ENCODE measurements at places on chromosomes 13 and 19.

- no peak for DNase-seq
Observed at GRCh38 chr19:13022111-13022858, 27.0 kb downstream of the NFIX start.

- DNase-seq, result no peak
Observed at GRCh38 chr19:50705422-50706019, 14.1 kb downstream of the SHANK1 start.

- DNase-seq, result no peak
Observed at GRCh38 chr13:100203696-100204367, 114.9 kb downstream of the PCCA start.

- no peak for DNase-seq
Observed at GRCh38 chr13:71851498-71852409, 15.2 kb downstream of the DACH1 start.

DNA sequence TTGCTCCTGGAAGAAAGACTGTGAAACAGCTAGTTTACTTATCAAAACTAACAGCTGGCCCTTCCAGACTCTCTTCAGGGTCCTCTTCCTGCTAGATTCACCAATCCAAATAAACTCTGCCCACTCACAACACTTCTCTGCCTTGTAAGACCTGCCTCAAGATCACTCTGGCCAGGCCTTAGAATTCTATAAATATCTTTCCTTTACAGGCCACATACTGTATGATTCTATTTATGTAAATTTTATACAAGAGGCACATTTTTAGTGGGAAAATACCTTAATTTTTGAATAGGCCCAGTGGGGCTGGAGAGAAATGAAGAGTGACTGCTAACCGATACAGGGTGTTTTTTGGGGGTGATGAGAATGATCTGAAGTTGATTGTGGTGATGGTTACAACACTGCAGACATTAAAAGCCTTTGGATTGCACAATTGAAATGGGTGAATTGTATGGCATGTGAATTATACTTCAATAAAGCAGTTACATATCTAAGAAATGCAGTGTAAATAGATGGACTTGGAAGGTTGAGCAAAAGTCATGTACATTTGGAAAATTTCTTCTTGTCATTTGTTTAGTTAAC lies 141.8 kb downstream of the GPC5 start:
- no peak for DNase-seq

DNA sequence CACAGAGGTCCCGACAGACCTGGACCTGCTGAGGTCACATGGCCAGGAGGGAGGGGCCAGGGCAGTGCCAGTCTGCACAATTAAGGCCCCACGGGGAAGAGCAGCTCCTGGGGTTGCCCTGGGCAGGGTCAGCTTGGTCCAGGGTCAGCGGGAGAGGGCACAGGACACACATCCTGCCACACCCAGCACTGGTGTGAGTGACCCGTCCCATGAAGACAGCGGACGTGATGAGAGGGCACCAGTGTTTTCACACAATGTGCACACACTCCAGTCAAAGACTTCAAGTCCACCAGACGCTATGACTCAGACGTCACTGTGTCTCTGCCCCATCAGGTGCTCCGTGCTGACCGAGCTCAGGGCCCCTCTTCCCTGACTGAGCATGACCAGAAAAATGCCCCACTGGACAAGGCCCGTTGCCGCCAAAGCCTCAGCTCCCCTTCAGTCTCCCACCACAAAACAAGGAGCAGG lies 4.2 kb downstream of the TMEM259 start:
- DNase-seq, result no peak

DNA sequence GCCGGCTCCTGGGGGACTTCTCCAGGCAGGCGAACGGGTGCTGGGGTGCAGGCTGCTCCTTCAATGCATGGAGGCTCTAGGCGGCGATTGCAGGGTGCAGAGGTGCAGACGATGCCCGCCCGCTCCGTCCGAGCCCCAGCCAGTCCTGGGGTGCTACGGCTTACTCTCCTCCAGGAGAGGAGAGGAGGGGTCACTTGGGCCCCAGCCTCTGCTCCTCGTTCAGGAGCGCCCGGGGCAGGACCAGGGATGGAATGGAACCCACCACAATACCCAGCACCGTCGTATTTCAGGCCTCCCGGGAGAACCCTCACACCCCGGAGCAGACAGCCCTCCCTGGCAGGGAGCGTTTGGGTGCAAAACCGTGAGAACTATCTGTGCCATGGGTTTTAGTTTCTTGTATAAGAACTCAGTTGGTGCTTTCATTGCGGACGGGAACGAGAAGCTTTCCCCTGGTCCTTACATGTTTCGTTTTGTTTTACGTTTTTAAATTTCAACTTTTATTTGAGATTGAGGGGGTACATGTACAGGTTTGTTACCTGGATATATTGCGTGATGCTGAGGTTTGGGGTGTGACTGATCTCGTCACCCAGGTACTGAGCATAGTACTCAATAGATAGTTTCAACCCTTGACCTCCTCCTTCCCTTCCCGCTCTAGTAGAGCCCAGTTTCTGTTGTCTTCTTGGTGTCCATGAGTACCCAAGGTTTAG lies 46.8 kb downstream of the ARHGEF18 start:
- DNase-seq, result no peak

GRCh38 chr19:7074705-7075282 lies 5.3 kb downstream of the ZNF557 start:
- DNase-seq, result no peak

- DNase-seq, result no peak
Observed at GRCh38 chr19:49200238-49200862, 42.8 kb downstream of the TRPM4 start.

DNA sequence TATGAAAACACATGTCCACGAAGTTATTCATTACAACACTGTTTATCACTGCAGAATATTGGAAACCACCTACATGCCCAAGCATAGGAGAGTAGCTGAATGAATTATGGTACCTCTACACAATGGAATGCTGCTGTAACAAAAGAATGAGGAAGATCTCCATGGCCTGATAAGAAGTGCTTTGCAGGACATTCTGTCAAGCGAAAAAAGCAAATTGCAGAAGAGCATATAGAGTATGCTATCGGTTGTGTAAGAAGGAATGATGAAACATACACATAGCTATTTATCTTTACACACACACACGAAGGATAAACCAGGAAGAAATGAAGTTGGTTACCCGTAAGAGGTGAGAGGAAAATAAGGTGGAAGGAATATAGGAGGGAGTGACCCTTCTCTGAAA lies 37.5 kb upstream of the CEACAM20 start:
- DNase-seq, result no peak

DNA sequence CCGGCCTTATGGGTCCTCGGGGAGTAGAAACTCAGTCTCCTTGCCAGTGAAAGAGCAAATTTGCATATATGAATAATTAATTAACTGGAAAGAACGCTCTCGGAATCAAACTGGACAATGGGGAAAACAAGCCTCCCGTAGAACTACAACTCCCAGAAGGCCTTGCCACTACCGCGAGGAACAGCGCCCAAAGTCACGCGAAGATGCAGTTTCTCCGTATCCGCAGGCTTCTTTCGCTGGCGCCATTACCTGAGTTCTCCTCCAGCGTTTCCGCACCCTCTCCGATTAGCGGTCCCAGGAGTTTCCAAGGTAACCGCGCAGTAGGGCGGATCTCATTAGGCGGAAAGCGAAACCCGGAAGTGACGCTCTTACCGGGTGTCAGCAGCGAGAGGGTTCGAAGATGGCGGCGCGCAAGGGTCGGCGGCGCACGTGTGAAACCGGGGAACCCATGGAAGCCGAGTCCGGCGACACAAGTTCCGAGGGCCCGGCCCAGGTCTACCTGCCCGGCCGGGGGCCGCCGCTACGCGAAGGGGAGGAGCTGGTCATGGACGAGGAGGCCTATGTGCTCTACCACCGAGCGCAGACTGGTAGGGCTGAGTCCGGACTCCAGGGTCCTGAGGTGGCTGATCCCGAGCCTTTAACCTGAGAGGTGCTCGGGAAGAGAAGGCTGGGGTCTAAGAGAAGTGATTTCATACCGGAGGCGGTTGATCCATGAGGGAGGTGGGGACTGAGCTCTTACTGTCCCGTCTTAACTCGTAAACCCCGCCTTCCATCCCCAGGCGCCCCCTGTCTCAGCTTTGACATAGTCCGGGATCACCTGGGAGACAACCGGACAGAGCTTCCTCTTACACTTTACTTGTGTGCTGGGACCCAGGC lies at the start of gene GRWD1:
GRWD1 (plus strand) TSS at position 378 of the 876 bp plus-strand sequence; CDS start at position 401, 23 bp downstream.
- DNase-seq, result peak; percentile 88

Data from stimulated activated CD8-positive, alpha-beta memory T cell treated with anti-CD3 and anti-CD28 coated beads, Interleukin-4, amount 100 ng/mL, for 1 hour (primary cell).